ENCODE measurements at places on chromosomes 7 and 10.

- H3K4me1 ChIP-seq = no peaks in the 10 kb centered on the region
- no peak for DNase-seq
Measured at GRCh38 chr10:17386616-17387075, 67.7 kb downstream of the ST8SIA6 start.

- peaks cover 14% of the 10 kb centered on the region for H3K4me1 ChIP-seq
- no peaks in the 10 kb centered on the region for H3K27me3 ChIP-seq
- H3K36me3 ChIP-seq = no peaks in the 10 kb centered on the region
- peak; percentile 67 for DNase-seq
- H3K4me3 ChIP-seq = peak overlapping the region; percentile 71
Measured at GRCh38 chr7:107742678-107743566, 1.0 kb upstream of the CBLL1 start.

- H3K27ac ChIP-seq = no peak overlapping the region
- H3K36me3 ChIP-seq = no peaks in the 10 kb centered on the region
- no peak for DNase-seq
- H3K27me3 ChIP-seq = no peaks in the 10 kb centered on the region
Measured at GRCh38 chr10:3942937-3943489, 158.0 kb upstream of the KLF6 start.

DNA sequence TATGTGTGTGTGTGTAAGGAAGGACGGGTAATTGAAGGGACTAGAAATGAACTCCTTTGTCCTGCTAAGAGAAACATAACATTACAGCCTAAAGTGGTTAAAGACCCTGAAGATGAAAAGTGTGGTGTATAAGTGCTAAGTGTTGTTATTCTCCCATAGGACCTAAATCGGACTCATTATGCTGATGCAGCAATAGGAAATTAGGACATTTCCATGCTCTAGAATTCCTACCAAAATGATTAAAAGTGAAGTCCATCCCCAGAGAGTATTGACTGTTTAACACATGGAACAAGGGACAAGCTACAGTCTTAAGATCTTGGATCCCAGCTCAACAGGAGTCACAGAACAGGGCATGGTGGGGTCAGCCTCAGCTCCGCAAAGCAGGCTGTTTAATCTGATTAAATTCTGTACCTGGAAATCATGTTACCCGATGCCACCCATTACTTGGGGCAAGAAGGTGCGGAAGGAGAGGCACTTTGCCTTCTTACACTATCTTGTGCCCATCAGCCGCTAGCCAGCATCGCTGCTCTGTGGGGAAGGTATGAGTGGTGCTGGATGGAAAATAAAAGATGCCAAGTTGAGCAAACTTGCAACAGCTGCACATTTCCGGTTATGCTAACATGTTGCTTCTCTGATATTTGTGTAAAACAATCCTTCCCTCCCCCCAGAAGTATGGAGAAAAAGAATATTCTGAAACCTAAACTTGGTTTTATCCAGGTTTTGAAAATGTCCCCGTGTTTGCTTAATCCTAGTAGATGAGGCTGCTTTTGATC, 100.5 kb downstream of the CREB5 start:
- DNase-seq = no peak
- no peaks in the 10 kb centered on the region for H3K4me1 ChIP-seq
- H3K27ac ChIP-seq = no peak overlapping the region

DNA sequence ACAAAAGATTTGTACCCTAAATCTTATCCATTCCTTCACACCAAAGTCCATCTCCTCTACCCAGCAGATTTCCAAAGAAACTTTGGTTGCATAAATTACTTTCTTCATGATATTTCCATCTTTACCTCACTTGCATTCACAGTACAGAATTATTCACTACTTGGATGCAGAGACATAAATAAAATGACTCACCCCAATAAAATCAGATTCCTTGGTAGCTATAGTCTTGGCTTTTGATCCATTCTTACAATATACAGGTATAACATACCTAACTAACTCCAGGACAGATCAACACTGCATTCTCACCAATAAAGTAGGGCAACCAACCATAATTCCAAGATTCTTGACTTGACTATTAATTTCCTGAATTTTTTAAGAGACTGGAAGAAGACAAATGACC, 815.1 kb downstream of the MAGI2 start:
- H3K27me3 ChIP-seq = no peaks in the 10 kb centered on the region
- H3K27ac ChIP-seq = no peak overlapping the region

DNA sequence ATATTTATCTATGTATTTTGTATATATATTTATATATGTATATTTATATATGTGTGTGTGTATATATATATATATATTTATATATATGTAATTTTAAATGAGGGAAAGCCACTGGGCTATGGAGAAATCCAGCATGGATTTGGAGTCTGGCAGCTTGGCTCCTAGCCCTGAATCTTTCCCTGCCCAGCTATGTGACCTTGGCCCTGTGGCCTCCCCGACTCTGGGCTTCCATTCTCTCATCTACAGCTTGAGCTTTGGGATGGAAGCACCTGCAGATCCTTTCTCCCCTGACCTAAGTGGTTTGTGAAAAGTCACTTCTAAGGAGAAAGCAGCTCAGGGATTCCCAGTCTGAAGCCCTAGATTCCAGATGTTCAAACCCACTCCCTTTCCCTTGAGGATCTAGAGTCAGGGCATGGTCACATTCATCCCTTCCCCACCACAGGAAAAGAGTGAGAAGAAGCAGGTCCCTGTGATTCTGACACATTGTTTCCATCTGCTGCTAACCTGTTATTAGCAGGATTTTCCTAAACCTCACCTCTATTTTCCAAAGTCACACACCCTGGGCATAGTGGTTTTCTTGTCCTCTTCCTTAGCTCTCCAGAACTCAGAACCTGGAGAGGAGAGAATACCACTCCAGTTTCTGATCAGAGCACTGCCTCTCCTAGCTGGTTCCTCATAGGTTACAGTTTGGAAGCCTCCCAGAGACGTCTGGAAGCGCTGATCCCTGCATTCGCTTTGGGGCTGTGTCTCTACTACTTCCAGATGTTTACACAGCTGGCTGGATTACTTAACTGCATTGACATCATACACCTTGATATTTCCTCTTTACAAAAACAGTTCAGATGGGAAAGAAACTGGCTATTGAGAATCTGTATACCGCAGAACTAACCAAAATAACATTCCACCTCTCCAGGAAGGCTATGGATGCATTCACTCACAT, 327.5 kb upstream of the ZMIZ1 start:
- no peak for DNase-seq
- no peaks in the 10 kb centered on the region for H3K36me3 ChIP-seq
- H3K27ac ChIP-seq = no peak overlapping the region
- H3K4me3 ChIP-seq = no peak overlapping the region

DNA sequence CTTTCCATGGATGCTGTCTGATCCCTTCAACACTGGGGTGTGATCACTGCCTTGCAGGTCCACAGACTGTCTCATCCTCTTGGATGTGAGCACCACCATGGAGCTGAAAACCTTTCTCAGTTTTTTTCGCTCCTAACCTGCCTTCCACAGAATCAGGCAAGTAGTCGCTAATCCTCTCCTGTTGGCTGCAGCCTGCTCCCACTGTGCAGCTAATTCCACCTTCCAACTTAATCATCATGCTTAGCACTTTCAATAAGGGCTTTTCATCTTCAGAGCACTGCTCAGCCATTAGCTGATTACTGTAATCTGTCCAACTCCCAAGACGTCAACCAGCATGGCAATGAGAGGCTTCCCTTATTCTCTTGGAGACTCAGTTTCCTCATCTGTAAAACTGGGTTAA, 15.1 kb upstream of the CDH23 start:
- no peak for DNase-seq
- no peaks in the 10 kb centered on the region for H3K27me3 ChIP-seq
- no peak overlapping the region for H3K4me3 ChIP-seq
- H3K4me1 ChIP-seq = peaks cover 13% of the 10 kb centered on the region
- no peak overlapping the region for H3K27ac ChIP-seq
- H3K36me3 ChIP-seq = no peaks in the 10 kb centered on the region

- no peaks in the 10 kb centered on the region for H3K36me3 ChIP-seq
- H3K27me3 ChIP-seq = no peaks in the 10 kb centered on the region
- H3K27ac ChIP-seq = no peak overlapping the region
- no peak for DNase-seq
- no peak overlapping the region for H3K4me3 ChIP-seq
Measured at GRCh38 chr7:41992881-41993867, 243.8 kb downstream of the GLI3 start.

DNA sequence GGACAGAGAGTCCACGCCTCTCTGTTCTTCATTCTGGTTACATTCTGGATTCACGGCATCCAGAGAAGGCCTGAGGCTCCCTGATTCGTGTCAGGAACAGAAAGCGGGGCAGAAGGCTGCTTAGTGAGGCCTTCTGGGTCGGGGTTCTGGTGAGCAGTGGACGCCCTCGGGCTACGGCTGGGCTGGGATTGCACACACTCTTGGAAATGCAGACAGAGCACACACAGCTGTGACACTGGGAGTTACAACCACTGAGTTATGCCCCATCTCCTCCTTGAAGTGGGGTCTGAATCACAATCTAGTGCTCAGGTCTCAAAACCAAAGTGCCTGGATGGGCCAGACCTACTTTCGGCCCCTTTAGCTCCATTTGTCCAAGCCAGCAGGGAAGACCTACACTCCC, 156.9 kb upstream of the GDF10 start:
- DNase-seq = no peak
- no peak overlapping the region for H3K4me3 ChIP-seq
- no peaks in the 10 kb centered on the region for H3K36me3 ChIP-seq
- no peaks in the 10 kb centered on the region for H3K27me3 ChIP-seq

GRCh38 chr10:112970021-112970420, 20.0 kb downstream of the TCF7L2 start:
- H3K27me3 ChIP-seq = no peaks in the 10 kb centered on the region
- no peak for DNase-seq
- no peaks in the 10 kb centered on the region for H3K4me1 ChIP-seq
- no peak overlapping the region for H3K27ac ChIP-seq
- no peak overlapping the region for H3K4me3 ChIP-seq

- peaks cover 15% of the 10 kb centered on the region for H3K4me1 ChIP-seq
- H3K36me3 ChIP-seq = no peaks in the 10 kb centered on the region
- H3K27ac ChIP-seq = no peak overlapping the region
- peak overlapping the region; percentile 71 for H3K4me3 ChIP-seq
Measured at GRCh38 chr10:102419269-102420180, 940 bp upstream of the PSD start.

DNA sequence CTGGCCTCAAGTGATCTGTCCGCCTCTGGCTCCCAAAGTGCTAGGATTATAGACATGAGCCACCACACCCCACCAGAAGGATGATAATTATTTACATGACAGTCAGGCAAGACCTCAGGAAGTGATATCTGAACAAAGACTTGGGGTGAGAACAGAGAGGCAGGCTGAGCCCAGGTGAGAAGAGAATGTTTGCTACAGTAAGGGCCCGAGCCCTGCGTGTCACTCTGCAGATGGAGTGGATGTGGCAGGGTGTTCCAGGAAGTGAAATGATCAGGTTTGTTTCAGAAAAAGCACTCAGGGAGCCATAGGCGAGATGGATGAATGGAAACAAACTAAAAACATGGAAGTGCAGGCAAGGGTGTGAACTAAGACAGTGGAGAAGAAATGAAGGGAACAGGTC, 22.2 kb downstream of the SFMBT2 start:
- DNase-seq = no peak
- no peak overlapping the region for H3K27ac ChIP-seq
- H3K4me3 ChIP-seq = no peak overlapping the region
- H3K27me3 ChIP-seq = no peaks in the 10 kb centered on the region

GRCh38 chr7:113071465-113071864, 15.2 kb downstream of the GPR85 start:
- DNase-seq = no peak
- no peak overlapping the region for H3K4me3 ChIP-seq
- H3K27ac ChIP-seq = no peak overlapping the region
- no peaks in the 10 kb centered on the region for H3K36me3 ChIP-seq
- no peaks in the 10 kb centered on the region for H3K27me3 ChIP-seq

GRCh38 chr7:22662556-22663356, 64.2 kb upstream of the IL6 start:
- H3K4me3 ChIP-seq = no peak overlapping the region
- H3K4me1 ChIP-seq = no peaks in the 10 kb centered on the region
- no peak for DNase-seq
- H3K36me3 ChIP-seq = no peaks in the 10 kb centered on the region

DNA sequence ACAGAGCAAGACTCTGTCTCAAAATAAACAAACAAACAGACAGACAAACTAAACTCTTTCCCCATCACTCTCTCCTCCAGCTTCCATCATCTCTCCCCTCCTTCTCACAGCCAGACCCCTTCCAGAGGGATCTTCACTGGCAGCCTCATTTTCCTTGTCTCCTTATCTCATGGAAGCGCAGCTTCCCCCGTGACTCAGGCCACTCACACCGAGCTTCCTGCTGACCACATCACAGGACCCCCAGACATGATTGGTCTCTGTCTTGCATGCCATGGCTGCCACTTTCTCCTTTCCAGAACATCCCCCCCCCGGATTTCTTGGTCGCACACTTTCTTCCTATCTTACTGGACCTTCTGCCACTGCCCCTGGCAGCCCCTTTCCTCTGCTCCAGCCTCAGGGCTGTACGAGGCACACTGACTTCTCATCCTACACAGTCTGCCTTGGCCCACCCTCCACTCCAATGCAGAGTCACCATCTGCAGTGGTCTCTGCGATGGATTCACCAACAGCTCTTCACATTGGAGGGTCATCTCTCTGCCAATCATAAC, 4.9 kb upstream of the INSIG1 start:
- H3K4me1 ChIP-seq = no peaks in the 10 kb centered on the region
- H3K4me3 ChIP-seq = no peak overlapping the region
- no peaks in the 10 kb centered on the region for H3K27me3 ChIP-seq
- no peaks in the 10 kb centered on the region for H3K36me3 ChIP-seq
- no peak overlapping the region for H3K27ac ChIP-seq

DNA sequence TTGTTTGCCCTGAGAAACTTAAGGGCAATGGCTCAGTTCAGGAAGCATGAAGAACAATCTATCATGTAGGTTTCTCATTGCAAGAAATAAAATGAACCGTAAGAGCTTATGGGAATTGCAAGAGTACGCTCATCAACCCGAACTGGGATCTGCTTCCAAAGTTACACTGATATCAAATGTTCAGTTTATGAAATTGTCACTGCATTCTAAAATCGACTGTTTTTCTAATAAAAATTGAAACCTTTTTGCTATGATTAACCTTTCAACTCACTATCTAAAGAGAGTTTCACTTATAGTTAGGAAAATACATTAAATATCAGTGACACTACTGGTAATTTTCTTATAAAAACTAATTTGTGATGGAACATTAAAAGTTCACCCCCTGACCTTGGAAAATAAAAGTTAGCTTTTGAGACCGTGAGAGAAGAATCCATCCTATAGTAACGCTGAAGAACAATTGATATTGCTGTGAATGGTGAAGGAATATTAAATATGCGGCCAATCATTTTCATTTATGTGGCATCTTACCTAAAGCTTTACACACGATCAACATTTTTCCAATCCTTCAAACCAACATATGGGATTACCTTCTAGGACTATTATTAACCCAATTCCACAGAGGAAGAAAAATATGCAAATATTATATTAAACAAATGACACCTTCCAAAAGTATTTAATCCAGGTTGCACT, 2.2 kb downstream of the MEOX2 start:
- peaks cover 41% of the 10 kb centered on the region for H3K27me3 ChIP-seq
- no peak overlapping the region for H3K27ac ChIP-seq
- no peaks in the 10 kb centered on the region for H3K4me1 ChIP-seq
- no peak for DNase-seq

- H3K27ac ChIP-seq = no peak overlapping the region
- H3K36me3 ChIP-seq = no peaks in the 10 kb centered on the region
- no peaks in the 10 kb centered on the region for H3K27me3 ChIP-seq
Measured at GRCh38 chr7:102188746-102189145, 97.9 kb upstream of the SH2B2 start.

- no peak overlapping the region for H3K27ac ChIP-seq
- H3K4me1 ChIP-seq = no peaks in the 10 kb centered on the region
- H3K27me3 ChIP-seq = no peaks in the 10 kb centered on the region
- no peaks in the 10 kb centered on the region for H3K36me3 ChIP-seq
Measured at GRCh38 chr7:56077681-56078080, 13.6 kb downstream of the SUMF2 start.

All from colonic mucosa (tissue), 4 donors.